NCI-H1105 treated with DMSO at 0.1 percent for 48 hours (cell line): ENCODE measurements at places on chromosomes 4 and X.

- no peak for DNase-seq
Measured at GRCh38 chrX:26613956-26614355, 398.0 kb downstream of the MAGEB5 start.

GRCh38 chr4:13329340-13329850 lies 154.7 kb downstream of the RAB28 start:
- DNase-seq: no peak

GRCh38 chr4:15501941-15502340 lies 32.3 kb downstream of the CC2D2A start:
- DNase-seq: no peak

- DNase-seq: no peak
Measured at GRCh38 chrX:22012051-22012450, 20.1 kb upstream of the PHEX start.

DNA sequence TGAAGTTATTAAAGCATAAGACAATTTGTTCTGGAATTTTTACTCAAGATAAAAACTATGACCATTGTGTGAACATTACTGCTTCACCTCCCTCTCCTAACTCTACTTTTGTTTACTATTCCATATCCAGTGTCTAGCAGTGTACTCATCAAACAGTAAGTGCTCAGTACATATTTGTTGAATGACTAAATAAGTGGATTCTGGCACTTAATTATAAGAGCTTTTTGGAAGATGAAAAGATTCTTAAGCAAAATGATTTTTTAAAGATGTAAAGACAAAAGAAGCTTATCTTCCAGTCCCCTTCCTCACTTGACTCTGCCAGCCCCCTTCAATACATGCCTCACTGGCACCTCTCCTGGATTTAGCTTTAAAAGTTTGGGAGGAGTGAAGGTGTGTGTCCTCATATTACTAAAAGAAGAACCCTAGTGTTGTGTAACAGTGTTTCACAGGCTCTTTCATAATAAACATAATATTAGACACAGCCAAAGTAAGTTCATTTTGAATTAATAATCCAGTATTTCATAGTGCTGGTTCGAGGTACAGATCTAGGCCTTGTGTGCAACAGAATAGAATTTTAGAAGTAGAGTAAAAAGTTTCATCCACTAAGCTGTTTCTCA lies 53.0 kb downstream of the GAB1 start:
- no peak for DNase-seq

GRCh38 chr4:72977936-72978485 lies 91.5 kb downstream of the COX18 start:
- no peak for DNase-seq
